Progenitor cell of endocrine pancreas (in vitro differentiated cells): ENCODE measurements at places on chromosomes 1 and 21.

DNA sequence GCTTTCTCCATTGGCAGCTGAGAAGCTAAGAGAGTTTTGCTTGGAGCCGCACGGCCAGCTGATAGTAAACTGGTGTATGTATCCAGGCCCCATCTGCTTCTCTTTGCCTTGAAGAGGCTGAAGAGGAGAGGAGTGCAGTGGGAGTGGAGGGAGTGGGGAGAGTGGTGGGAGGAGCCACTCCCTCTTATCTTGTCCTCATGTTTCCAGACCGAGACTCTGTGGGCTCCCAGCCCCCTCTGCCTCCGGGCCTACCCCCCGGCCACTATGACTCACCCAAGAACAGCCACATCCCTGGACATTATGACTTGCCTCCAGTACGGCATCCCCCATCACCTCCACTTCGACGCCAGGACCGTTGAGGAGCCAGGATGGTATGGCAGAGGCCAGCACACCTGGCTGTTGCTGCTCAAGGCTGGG, 6.0 kb upstream of the LRRC71 start:
- no peak for DNase-seq

DNA sequence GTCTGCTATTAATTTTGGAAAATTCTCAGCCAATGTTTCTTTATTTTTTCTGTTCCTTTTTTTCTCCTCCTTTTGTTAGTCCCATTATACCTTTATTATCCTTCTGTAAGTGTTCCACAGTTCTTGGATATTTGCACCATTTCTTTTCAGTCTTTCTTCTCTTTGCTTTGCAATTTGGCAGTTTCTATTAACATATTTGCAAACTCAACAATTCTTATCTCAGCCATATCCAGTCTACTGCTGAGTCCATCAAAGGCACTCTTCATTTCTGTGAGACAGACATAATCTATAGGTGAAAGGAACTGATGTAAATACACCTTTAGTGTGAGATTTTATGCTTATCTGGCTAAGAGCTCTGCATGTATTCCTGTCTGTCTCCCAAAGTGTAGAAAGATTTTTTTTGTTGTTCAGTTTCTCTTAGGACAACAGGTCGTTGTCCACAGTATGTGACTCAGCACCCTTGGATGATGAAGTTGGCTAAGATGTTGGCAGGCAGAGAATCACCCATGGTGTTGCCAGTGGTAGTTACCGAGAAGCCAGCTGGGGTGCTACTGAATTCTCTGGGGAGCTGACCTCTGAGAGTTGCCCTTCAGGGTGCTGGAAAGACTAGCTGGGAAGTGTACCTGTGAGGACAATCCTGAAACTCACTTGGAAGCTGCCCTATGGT, 38.4 kb downstream of the LEPR start:
- no peak for DNase-seq

- DNase-seq = no peak
Observed at GRCh38 chr1:94727846-94728715, 92.1 kb upstream of the SLC44A3 start.

- DNase-seq = no peak
Observed at GRCh38 chr1:76203127-76203526, 128.6 kb downstream of the ST6GALNAC3 start.

DNA sequence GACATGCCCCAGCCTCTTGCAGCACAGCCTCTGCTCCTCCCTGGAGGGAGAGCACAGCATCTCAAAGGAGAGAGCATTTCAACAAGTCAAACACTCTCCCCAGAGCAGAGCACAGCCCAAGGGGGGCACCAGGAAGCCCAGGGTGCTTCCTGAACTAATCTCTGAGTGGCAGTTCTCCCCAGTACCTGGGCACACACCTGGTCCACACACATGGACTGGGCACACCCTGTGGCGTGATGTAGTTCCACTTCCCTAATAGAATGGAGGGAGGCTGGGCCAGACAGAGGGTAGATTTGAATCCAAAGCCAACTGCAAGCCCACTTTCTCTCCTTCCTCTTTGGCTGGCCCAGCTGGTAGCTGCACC, 55.5 kb downstream of the CD46 start:
- no peak for DNase-seq

- DNase-seq = no peak
Observed at GRCh38 chr21:44503901-44504399, 36.0 kb downstream of the KRTAP10-1 start.

DNA sequence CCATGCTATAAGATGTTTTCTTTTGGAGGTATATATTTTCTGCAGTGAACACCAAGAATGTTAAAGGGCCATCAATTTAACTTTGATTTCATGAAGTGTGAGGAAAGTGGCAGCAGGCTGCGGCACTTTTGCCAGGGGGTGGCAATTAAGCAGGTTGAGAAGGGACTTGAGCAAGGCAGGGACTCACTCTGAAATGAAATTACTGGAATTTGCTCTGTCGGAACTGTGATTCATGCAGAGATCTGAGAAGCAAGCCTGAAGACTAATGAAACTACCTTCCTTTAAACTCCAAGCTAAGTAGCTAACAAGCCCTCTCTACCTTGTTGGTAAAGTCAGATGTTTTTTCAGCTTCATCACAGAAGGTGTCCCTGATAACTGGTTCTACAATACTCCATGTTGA, 441.6 kb downstream of the SIPA1L2 start:
- no peak for DNase-seq

DNA sequence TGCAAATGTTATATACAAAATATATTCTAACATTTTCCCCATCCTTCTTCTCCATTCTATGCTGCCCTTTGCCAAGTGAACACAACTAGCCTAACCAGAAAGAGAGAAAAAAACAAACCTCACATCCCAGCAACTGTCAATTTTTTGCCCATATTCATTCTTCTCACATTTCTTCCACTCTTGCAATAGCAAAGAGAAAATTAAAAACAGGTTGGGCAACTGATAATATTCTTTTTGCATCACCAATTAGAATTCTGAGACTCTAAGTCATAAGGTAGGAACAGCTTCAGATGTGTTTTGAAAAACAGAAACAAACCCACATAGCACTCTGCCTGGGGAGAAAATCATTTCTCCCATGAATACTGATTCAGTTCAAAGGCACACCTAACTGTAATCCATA, 25.2 kb upstream of the EXO1 start:
- no peak for DNase-seq

DNA sequence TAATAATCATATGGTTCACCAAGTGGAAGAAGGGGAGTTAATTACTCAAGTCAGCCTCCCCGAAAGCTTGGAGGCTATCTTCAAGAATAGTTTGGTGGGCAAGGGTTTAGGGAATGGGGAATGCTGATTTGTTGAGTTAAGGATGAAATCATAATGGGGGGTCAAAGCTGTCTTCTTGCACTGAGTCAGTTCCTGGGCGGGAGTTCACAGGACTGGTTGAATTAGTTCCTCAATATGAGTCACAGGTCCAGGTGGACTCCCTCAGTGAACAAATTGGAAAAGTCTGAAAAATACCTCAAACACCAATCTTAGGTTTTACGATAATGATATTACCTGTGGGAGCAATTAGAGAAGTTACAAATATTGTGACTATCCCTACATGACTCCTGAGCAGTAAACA, 115.2 kb upstream of the COA6 start:
- DNase-seq = no peak

DNA sequence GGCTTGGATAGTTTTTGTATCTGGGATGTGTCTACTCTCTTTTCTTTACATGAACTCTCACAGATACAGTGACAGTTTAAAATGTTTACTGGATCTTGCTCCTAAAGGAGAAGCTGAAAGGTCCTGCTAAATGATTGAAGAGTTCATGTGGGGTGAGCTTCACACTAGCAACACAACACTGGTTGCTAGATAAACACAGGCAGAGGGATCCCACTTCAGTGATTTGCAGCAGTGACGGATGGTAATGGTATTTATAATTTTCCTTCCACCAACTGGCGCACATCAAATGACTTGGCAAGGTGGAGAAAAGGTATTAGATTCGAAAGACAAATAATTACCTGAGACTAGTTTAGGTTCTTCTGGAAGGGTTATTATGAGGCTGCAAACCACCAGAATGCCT, 270.2 kb downstream of the TBX15 start:
- no peak for DNase-seq

DNA sequence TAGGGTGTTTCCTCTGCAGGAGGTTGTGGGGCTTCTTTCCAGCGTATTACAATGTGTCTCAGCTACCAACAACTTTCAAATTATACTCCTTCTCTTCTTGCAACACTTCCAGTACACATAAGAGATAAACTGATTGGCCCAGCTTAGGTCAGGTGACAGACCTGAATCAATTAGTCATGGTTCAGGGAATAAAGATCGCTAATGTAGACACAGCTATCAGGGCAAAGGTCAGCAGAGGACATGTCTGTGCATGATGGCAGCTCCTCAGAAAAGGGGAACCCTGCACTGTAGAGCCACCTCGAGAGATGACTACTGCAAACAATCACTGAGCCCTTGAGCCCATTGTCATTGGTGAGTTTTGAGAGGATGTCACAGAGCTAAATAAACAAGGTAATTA, 36.8 kb upstream of the PKN2 start:
- no peak for DNase-seq

DNA sequence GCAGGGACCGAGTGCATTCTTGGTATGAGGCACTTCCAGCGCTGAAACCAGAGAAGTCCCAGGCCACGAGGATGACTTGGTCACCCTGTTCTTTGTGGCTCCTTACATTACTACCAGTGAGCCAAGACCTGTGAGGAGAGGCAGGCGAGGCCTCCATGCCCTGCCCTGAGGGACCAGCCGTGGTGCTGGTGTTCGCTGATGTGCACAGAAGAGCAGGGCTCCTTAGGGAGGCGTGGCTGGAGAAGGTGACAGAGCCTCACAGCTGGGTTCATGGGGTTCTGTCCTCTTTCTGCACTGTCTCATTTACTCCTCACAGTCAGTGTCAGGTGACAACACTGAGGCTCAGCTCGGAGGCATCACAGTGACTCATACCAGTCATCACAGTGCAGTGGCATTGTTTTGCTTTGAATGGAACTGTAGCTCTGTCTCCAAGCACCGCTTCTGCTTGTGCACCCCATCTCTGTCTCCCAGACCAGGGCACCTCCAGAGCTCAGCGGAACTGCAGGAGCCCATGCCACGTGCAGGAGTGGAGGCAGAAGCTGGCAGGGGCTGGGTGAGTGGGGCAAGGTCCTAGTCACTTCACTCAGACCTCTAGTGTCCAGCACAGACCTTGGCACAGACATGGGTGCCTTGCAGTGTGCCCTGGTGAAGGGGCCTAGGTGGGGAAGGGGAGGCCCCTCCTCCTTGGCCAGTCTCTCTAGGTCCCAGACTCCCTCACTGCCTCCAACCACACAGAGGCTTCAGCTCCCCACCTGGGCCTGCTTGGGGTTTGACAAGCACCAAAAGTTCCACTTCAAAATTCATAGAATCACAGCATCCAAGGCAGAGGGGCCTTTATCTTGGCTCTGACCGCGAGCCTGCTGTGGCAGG, 310.9 kb downstream of the MATN1 start:
- peak; percentile 6 for DNase-seq

DNA sequence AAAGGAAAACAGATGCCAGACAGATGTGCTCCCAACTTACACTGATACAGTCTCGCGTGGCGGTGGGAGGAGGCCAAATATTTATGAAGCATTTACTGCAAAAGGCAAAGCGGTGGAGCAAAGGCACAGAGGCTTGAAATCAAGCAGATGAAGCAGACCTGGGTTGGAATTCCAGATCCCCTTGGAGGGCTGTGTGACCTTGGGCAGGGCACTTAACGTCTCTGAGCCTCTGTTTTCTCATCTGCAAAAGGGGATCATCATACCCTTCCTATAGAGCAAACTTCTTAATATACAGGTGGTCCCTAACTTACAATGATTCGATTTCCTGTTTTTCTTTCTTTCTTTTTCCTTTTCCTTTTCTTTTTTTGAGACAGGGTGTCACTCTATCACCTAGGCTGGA, 54.1 kb downstream of the IGSF21 start:
- no peak for DNase-seq

DNA sequence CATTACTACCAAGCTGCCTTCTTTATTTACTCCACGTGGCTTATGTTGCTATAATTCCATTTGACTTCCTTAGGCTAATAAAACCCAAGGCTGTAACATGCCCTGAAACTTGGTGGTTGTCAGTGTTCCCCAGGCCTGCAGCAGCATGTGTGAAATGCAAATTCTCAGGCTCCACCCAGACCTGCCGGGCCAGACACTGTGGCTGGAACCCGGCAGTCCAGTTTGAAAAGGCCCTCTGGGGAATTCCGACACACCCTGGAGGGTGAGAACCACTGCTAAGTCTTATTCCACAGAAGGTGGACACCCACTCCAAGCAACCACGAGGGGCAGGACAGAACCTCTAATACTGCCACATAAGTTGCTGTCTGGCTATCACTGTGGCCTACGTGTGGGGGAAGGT, 41.4 kb downstream of the URB1 start:
- no peak for DNase-seq

GRCh38 chr1:112721966-112722524, 6.9 kb upstream of the PPM1J start:
- no peak for DNase-seq

DNA sequence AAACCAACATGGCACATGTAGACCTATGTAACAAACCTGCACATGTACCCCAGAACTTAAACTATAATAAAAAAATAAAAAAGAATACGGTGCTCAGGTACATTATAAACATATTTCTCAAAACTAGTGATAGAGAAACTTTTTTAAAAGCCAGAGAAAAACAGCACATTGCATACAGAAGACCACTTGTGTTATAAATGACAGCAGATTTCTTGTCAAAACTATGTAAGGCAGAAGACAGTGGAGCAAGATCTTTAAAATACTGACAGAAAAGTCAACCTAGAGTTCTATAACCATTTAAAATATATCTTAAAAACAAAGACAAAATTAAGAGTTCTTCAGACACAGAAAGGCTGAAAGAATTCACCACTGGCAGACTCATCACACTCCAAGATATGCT, 144.7 kb downstream of the NEGR1 start:
- DNase-seq = no peak

DNA sequence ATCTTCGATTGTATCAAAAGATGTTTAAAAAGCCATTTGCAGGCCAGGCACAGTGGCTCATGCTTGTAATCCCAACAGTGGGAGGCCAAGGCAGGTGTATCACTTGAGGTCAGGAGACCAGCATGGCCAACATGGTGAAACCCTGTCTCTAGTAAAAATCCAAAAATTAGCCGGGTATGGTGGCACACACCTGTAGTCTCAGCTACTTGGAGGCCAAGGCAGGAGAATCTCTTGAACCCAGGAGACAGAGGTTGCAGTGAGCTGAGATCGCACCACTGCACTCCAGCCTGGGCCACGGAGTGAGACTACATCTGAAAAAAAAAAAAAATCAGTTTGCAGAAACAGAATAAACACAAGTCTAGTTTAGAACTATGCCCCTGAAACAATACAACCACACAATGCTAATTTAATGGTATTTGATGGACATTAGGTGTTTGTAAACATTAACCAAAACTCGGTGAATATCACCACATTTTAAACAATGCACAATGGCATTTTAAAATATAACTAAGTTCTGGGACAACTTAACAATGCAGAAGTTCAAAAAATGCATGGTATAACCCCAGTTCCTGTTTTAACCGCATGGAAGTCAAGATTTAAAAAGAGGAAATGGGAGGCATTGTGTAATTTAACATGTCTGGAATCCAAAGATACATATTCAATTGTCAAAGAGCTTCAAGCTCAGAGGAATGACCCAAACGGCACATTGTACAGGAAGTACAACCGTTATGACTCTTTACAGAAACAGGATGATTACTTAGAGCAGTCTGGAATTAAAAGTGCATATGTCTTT, 7.1 kb upstream of the PTTG1IP start:
- no peak for DNase-seq

- DNase-seq = no peak
Observed at GRCh38 chr1:114341299-114341698, 169.7 kb downstream of the TRIM33 start.

- DNase-seq = peak; percentile 80
Observed at GRCh38 chr1:12617901-12618660, at the start of gene DHRS3. Gene DHRS3, minus strand, starts transcription at chr1:12618210. Its CDS starts 862 bp downstream, at chr1:12617348.
